Fibroblast of lung (primary cell): ENCODE measurements at places on chromosomes 2 and 18. TPM values are rescaled to one million over a fixed set of nuclear protein-coding genes. Genes with fewer than 3 reads are reported as not detected.

GRCh38 chr18:21439431-21439846, 161.1 kb downstream of the ESCO1 start:
- peak overlapping the region; percentile 34 for H3K27ac ChIP-seq
- DNase-seq = peak; percentile 95

DNA sequence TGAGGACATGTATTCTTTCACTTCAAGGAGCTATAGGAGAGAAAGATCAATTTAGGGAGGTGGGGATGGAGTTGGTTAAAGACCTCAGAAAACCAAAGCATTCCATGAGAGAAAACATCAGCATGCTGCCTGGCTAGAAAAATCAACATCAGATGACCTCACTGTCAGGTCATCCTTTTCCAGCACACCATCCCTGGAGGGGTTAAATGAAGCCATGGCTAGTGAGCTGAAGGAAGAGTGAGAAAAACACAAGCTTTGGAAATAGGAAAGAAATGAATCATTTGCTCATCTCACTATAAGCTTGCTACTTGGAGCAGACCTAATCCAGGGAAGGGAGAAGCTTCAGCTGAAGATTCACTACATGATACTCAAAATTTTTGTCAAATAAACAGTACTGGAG, 109.5 kb upstream of the ITGB6 start:
- H3K27ac ChIP-seq = peak overlapping the region; percentile 86
- H3K36me3 ChIP-seq = peaks cover 12% of the 10 kb centered on the region
- H3K27me3 ChIP-seq = no peaks in the 10 kb centered on the region
- H3K4me3 ChIP-seq = no peak overlapping the region
- peak; percentile 55 for DNase-seq
- peaks cover 32% of the 10 kb centered on the region for H3K4me1 ChIP-seq

DNA sequence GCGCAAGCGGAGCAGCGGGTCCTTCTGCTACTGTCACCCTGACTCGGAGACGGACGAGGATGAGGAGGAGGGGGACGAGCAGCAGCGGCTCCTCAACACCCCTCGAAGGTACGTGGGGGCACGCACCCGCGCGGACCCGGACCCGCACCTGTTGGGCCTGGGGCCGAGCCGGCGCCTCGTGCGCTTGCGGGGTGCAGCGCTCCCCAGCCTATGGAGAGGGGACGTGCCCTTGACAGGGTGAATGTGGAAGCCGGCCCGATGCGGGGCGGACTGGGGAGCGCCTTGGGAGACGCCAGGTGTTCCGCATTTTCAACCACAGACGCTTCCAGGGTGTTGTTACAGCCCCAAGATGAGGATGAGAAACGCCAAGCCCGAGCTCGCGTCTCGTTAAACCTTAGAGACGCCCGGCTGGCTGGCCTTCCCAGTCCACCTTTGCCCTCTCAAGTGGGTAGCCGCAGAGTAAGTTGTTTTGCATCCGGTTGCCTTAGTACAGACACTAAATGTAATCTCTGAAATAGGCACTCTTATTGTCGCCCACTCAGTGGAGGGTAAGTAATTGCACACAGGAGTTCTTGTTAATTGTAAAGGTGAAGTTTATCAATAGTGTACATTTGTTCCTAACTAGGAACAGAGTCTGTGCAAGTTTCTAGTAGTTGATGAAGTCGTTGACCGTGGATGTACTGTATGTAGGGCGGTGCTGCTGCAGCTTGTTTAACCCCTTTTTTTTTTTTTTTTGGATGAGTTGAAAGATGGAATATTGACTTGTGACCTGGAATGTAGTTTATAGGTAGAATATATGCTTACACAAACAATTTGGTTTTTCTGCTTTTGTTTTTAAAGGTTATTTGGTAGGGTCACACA, 815 bp downstream of the GMCL1 start:
- no peaks in the 10 kb centered on the region for H3K4me1 ChIP-seq
- H3K36me3 ChIP-seq = no peaks in the 10 kb centered on the region
- peak overlapping the region; percentile 90 for H3K27ac ChIP-seq
- H3K4me3 ChIP-seq = peak overlapping the region; percentile 81
- H3K27me3 ChIP-seq = no peaks in the 10 kb centered on the region

GRCh38 chr2:68791914-68792313, 57.3 kb downstream of the ARHGAP25 start:
- H3K27me3 ChIP-seq = no peaks in the 10 kb centered on the region
- no peaks in the 10 kb centered on the region for H3K36me3 ChIP-seq
- H3K27ac ChIP-seq = no peak overlapping the region
- H3K4me1 ChIP-seq = no peaks in the 10 kb centered on the region

Gene DTNA
- polyA plus RNA-seq = 26.9 and 49.8 TPM in 2 replicates

Gene PTRHD1
- polyA plus RNA-seq = 22.5 and 26.3 TPM in 2 replicates
